ENCODE measurements at places on chromosomes 2 and 18.

DNA sequence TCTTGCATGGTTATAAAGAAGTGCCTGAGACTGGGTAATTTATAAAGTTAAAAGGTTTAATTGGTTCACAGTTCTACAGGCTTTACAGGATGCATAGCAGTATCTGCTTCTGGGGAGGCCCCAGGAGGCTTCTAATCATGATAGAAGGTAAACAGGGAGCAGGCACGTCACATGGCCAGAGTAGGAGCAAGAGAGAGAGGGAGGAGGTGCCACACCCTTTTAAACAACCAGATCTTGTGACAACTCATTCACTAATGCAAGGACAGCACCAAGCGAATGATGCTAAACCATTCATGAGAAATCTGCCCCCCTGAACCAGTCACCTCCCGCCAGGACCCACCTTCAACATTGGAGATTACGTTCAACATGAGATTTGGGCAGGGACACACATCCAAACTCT is 141.1 kb downstream of the EN1 start:
- DNase-seq = no peak

- DNase-seq = no peak
These were observed 2.4 kb downstream of the FARP2 start for GRCh38 chr2:241358470-241358869.

DNA sequence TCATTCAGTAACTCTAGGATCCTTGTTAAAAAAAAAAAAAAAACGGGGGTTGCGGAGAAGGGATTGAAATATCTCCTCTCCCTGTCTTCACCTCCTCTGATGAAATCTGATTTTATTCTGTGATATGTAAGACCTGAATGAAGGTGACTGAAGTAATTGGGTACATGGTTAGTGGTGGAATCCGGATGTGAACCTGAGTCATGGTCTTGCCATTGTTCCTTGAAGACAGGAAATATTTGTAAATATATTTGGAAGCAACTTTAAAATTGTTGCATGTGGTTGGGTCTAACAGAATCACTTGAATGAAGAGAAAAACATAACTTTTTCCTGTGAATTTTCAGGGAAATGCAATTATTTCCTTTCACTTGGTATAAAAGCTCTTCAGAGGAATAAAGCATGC is 3.0 kb upstream of the IL1A start:
- DNase-seq = no peak

DNA sequence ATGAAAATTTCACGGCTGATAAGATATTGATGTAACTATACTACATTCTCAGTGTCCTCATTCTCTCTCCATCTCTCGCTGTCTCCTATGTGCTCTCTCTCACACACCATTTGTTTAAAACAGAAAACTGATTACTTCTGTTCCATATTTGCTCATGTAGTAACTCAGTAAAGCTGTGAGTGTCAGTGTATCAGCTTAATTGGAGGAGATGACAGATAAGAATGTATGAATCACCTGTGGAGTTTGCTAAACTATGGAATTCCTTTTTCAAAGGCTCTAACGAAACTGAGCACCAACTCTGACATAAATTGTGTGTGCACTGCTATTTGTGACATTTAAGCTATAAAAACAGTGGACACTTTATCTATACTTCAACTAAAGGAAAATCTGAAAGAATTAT is 1080.0 kb downstream of the DSC3 start:
- no peak for DNase-seq

- no peak for DNase-seq
These were observed 113.9 kb downstream of the INO80D start for GRCh38 chr2:205972113-205972512.

GRCh38 chr2:29154610-29155009 is 39.4 kb downstream of the CLIP4 start:
- DNase-seq = no peak

DNA sequence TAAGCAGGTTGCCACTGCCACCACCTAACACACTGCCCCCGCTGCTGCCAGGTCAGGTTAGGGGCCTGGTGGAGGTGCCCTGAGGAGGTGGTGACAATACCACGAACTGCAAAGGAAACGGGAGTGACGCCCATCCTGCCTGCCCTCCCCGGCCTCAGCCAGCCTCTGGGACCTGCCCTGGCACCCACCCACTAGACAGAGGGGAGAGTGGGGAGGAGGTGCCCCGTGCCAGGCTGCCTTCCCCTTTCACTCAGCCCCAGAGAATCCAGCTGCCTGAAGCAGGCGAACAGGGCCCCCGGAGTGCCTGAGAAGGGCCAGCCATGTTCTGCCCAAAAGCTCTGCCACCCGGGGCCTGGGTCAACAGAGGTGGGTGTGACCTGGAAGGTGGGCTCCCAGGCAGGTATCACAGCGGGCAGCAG is 44.5 kb upstream of the FOSL2 start:
- DNase-seq = no peak

All from CMK (cell line).